Hematopoietic multipotent progenitor cell treated with erythropoietin and hydrocortisone succinate and interleukin-3 and kit ligand, for 4 days (in vitro differentiated cells): ENCODE measurements at places on chromosomes 5 and 9.

GRCh38 chr5:137822158-137822764 lies 45.4 kb upstream of the MYOT start:
- peak; percentile 74 for DNase-seq

DNA sequence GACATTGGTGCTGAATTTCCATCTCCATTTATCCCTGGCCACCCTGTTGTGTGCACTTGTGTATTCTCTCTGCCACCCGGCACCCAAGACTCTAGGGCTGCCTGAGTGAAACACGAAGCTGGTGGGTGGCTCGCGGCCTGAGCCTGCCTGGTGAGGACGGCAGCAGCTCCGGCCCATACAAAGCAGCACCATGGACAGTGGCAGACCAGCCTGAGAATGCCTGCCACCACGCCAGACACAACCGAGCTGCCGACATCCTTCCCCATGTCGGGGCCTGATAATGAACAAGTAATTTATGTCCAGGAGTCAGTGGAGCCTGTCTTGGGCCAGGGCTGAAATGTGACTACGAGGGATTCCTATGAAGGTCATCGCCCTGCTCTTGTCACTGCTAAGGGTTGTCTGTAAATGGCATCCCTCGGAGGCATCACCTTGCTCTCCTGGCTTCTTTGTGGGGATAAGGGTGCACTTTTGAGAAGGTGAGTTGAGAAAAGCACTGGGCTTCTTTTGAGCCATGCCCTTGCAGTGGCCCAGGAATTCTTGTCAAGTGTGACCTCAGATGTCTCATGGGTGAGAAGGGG lies 175.7 kb downstream of the MELK start:
- peak; percentile 77 for DNase-seq

DNA sequence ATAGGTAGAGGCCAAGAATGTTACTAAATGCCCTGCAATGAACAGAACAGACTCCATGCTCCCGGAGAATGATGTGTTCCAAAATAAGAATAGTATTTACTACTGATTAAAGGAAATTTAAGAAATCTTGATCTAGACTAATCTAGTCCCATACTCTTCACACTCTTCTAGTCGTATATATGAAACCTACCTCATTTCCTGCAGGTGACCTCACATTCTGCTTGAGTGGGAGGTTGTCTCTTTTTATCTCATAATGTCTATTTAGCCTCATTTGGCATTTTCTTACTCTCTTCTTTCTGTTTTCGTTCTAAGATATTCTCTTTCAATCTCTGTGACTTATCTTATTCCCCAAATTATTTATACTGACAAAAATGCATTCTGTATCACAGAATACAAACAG lies 9.2 kb upstream of the SHOC1 start:
- no peak for DNase-seq

DNA sequence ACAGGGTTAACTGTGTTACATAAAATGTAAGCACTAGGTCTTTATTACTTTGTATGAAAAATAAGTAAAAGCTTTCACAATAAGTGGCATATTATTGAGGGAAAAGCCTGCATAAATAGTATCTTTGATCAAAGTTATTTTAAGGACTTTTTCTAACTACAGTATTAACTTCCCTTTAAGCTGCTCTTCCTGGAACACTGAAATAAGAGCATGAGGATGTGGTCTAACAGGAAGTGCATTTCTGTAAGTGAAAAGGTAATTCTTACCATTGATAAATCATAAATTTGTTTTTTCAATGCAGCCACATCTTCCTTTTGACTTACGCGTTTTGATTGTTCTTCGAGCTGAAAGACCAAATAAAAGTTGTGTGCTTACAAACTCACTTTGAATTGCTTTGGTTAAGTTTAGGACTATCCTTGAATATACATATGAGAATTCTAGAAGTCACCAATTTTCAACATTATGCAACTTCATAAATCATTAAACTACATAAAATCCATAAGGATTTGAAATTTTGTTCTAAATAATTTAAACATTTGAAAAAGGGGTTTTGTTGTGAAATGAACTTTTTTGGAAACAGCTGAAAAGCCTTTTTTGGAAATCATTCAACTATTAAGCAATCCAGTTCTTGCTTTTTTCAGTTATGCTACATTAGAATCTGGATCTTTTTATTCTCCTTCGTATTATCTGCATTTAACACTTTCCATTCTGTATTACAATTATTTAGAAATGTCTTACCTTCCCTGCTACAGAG lies 50.6 kb downstream of the RASEF start:
- DNase-seq, result peak; percentile 4

DNA sequence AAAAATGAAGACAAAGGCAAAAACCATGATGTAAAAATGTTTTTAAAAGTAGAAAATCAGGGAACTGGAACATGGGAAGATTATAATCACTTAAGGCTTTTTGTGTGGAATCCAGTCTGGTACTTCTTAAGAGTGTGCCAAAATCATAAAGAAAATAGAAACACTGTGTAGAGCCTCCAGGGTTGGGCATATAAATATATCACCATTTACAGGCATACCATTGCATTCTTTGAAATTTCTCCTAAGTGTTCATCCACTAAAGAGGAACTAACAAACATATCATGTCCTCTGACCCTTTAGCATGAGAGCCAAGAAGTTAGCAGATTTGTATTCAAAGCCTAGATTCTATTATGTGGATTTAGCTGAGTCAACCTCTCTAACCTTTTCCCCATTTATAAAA lies 93.3 kb downstream of the SLF1 start:
- no peak for DNase-seq

DNA sequence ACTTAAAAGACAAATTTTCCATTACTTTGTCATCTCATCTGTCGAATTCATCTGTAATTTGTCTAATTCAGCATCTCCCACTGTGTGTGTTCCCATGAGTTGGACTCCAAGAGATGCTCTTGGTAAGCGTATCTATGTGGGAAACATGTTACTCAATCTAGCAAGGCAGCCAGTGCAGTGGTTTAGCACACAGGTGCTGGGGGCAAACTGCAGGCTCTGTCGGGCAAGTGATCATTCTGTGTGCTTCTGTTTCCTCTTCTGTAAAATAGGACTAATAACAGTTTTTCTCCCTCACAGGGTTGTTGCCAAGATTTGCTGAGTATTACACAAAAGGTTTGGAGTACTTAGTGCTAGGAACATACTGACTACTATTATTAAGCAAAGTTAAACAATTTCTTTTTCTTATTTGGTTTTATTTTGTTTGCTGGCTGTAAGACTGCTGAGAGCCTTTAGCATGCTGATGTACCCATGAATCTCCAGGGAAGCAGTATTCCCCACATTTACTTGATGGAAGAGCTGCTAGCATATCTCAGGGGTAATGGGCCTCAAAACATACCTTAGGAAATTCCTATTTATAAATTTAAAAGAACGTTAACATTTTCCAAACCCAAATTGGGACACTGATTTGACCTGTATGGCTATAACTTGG lies 709 bp upstream of the GAPT start:
- peak; percentile 76 for DNase-seq

DNA sequence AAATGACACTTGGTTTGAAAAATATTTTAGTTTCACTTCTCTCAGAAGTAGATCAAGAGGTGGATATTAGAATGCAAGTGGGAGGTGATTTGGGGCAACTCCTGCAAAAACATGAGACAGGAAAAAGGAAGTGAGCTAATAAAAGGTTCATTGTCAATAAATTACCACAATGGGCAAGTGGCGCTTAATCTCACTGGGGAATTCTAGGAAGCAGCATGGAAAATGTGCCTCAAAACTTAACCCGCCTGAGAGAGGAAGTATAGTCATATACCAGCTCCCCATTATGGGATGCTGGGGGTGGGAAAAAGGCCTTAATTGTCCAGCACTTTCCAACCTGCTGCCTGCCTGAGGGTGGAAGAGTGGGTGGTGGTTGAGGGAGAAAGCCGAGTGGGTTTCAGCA lies 204.1 kb downstream of the ELAVL2 start:
- DNase-seq, result no peak

DNA sequence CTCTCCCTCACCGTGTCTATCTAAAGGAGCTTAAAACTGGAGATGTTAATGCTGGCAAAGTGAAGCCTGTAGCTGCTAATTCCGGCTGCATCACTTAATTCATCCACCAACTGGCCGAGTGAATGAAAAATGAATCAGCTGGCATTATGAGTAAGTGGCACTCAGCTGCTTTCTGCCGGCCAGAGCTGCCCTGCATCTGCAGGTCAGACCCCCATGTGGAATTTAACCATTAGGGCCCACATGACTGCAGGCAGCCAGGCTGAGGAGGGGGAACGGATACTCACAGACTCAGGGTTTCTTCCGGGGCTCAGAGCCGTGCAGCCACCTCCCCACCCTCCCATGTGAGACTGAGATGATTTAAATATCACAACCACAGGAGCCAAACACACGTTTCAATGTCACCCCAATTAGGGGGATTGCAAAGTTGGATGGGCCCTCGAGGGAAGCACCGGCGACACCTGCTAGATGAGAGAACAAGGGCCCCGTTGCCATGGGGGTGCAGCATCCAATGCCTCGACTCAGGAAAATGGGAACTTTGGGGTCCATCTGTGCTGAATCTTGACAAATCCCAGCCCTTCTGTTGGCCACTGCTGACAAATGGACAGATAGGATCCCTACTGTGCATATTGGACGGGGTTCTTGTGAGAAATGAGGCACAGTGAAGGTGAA lies 115.6 kb upstream of the ALDH1B1 start:
- DNase-seq, result no peak

GRCh38 chr5:68200288-68200687 lies 15.3 kb upstream of the PIK3R1 start:
- DNase-seq, result no peak

- peak; percentile 75 for DNase-seq
These were observed 69.4 kb downstream of the KLHL3 start for GRCh38 chr5:137666461-137666850.

DNA sequence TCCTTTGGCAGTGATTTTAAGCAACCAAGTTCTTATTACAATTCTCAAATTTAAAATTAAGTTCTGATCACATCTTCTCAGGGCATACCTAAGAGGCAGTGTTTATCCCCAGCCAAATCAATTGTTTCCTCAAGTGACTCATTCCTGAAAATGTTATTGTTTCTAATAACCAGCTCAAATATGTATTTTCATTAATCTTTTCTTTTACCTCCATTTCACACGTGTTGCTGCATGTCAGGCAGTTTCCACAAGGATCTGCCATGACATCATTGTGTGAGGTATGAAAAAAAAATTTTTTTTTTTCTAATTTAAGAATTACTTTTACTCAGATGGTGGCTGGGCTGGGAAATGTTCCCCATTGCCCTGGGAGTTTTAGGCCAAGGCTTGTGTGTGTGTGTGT lies 113.0 kb upstream of the NTRK2 start:
- no peak for DNase-seq

GRCh38 chr9:132800038-132800648 lies 77.9 kb downstream of the AK8 start:
- DNase-seq, result peak; percentile 93

DNA sequence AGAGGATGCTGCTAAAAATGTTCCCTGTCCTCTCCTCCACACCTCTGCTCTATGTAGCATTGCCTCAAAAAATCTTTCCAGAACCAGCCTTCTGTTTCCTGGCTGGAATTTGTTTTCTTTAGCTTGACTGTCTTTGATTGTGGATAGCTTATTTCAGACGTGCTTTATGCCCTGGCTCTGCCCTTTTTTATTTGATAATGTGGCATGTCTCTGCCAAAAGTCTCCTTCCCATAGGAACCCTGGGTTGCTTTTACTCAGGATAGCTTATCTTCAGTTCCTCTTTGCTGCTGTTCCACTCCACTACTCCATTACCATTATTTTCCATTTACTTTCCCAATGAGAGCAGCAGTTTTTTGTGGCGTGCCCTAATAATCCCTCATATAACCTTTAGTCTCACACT lies 885 bp upstream of the TMEM252 start:
- DNase-seq, result no peak

DNA sequence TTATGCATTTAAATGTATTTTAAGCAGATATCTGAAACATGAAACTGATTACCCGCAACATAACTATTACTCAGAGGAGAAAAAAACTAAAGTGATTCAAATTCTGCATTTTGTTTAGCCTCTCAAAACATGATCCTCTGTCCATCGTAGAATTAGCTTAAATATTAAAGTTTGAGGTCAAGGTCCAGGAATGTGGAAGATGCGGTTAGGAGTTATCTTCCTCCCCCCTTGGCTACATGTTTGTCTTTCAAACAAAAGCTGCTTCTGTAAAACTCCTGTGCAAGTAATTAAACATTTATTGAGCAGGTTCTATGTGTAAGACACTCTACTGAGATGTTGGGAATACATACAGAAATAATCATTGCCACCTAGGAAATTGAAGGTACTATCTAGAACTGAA lies 175.0 kb upstream of the ISL1 start:
- no peak for DNase-seq

DNA sequence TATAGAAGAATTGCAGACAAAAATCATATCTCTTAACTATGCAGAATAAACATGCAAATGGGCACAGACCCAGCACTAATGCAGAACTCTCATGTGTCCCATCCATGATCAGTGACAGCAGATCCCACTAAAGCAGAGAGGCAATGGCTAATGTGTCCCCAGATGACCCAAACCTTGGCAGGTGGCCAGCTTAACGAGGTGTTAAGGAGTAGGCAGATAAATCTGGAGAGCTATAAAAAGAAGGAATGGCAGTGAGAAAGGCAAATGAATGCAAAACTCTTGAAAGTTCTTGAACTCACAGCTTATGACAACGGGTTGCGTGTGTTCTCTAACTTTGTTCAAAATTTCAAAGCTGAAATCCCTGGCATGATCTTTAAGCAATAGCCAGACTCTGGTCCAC lies 265.4 kb downstream of the RASEF start:
- DNase-seq, result no peak

DNA sequence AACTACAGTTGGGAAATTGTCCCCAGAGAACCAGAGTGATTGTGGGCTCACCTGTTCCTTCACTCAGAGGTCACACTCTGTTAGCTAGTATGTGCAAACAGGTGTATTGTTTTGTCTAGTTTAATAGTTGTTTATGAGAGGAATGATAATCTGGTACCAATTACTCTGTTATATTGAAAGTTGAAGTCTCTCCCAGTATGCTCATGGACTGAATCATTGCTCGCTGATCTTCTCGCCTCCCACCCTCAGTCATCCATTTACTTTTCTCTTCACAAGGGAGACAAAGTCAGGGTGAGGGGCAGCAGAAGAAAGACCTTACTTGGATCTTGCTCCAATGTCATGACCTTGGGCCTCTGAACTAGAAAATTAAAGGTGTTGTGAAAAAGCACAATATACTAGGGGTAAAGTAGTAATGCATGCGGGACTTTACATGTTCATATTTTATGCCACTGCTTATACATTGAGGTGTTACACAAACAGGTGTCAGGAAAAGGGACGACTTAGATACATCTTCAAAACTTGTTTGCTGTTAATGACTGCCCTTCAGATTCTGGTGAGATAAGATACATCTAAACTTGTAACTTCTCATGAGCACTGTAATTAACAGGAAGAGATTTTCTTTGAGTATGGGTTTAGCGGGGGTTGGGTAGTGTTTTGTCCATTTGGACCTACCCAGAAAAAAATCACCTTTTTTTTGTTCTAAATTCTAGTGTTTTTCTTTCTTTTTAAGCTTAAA lies 36.9 kb downstream of the LNPEP start:
- DNase-seq, result no peak

DNA sequence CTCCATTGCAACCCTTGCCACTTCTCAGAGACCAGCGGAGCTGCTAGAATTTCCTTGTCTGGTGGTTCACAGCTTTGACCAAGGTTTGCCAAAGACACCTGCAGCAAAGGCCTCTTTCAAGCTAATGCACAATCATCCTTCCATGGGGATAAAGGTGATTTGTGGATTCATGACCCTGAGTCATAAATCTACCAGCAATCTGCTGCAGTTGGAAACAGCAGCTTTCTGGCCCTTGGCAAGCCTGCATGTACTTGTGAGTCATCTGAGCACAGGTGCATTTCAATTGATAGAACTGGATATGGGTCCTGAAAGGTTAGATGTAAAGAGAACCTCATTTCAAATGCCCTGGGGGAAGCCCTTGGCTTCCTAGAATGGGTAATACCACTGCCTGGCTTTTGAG lies 21.6 kb upstream of the TCF7 start:
- DNase-seq, result no peak

- DNase-seq, result no peak
These were observed 11.1 kb upstream of the PAIP1 start for GRCh38 chr5:43567967-43568366.
